ENCODE measurements at places on chromosomes 2 and 18.
A peak's percentile ranks its signal among the peaks of the same experiment; 100 is the strongest.

GRCh38 chr18:34802959-34803358 lies 92.9 kb downstream of the DTNA start:
- no peak overlapping the region for H3K27ac ChIP-seq
- no peak for DNase-seq
- H3K27me3 ChIP-seq: no peaks in the 10 kb centered on the region
- H3K36me3 ChIP-seq: no peaks in the 10 kb centered on the region
- no peaks in the 10 kb centered on the region for H3K4me1 ChIP-seq

DNA sequence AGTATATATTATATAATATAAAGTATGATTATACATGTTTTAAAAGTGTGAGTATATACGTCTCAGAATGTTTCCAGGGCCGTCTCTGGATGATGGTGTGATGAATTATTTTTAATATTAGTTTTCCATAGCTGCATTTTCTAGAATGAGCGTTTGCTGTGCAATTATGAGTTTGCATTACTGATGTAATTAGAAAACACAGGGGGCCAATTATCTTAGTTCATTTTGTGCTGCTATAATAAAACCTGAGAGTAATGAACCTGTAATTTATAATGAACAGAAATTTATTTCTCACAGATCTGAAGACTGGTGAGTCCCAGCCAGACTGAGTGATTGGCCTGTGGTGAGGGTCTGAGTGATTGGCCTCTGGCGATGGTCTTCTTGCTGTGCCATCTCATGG lies 4.0 kb upstream of the HJURP start:
- no peak for DNase-seq
- no peaks in the 10 kb centered on the region for H3K27me3 ChIP-seq
- H3K4me3 ChIP-seq: no peak overlapping the region
- H3K36me3 ChIP-seq: no peaks in the 10 kb centered on the region
- peaks cover 5% of the 10 kb centered on the region for H3K4me1 ChIP-seq

- no peak for DNase-seq
- no peaks in the 10 kb centered on the region for H3K4me1 ChIP-seq
- H3K27ac ChIP-seq: no peak overlapping the region
- no peak overlapping the region for H3K4me3 ChIP-seq
- H3K27me3 ChIP-seq: no peaks in the 10 kb centered on the region
Observed at GRCh38 chr2:238097201-238097987, 2.7 kb upstream of the ESPNL start.

- DNase-seq: no peak
- no peak overlapping the region for H3K27ac ChIP-seq
- H3K27me3 ChIP-seq: no peaks in the 10 kb centered on the region
Observed at GRCh38 chr2:135913727-135914365, 37.6 kb upstream of the MCM6 start.

DNA sequence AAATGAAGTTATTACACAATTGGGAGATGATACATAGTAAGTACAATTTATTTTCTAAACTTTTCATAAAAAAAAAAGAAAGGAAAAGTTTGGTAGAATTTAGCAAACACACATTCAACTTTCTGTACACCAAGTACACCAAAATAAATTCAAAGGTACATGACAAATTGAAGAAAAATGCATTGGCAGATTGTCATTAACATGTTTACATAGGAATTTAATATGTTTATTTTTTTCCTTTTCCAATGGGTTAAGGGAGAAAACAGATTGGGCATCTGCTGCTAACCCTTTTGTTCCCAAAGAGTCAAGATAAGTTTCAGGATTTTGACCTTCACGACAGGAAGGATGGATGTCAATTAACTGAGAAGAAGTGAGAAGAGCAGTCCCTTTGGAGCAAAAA lies 620.4 kb downstream of the XIRP2 start:
- no peak overlapping the region for H3K27ac ChIP-seq
- no peak overlapping the region for H3K4me3 ChIP-seq
- H3K4me1 ChIP-seq: no peaks in the 10 kb centered on the region
- no peaks in the 10 kb centered on the region for H3K36me3 ChIP-seq
- no peak for DNase-seq

GRCh38 chr2:238589591-238590460 lies 163.1 kb downstream of the ASB1 start:
- no peaks in the 10 kb centered on the region for H3K36me3 ChIP-seq
- H3K27ac ChIP-seq: no peak overlapping the region
- H3K27me3 ChIP-seq: no peaks in the 10 kb centered on the region
- DNase-seq: no peak
- no peak overlapping the region for H3K4me3 ChIP-seq
- H3K4me1 ChIP-seq: no peaks in the 10 kb centered on the region

DNA sequence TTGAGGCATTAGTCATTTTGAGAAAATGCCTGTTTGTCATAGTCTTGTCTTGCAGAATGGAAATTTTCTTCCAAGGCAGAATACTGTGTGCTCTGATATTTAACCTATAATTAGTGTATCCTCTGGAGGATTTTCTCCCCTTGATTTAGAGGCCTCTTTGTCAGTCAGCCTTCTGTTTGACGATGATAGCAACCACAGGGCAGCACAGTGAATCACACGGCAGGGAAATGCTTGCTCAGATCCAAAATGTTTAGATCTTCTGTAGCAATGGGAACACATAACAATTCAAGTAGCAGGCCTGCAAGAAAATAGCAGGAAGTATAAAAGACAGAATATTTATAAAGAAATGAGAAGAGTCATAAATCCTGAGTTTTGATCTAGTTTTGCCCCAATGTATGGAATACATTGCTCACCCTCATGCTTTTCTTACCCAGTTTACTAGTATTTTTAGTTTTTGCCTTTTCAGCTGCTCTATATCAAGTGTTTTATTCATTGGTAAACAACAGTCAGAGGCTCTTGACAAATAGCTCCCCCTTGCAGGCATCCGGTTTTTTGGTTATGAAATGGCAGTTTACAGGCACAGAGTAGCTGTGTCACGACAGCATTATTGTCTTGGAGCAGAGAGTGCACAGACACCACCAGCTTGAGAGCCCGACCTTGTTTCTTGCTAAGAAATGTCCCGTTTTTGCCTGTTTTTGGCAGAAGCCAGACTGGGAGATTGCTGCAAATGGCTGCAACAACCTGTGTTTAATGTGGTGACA lies 185.1 kb downstream of the MYO3B start:
- H3K4me3 ChIP-seq: no peak overlapping the region
- H3K27ac ChIP-seq: no peak overlapping the region
- H3K4me1 ChIP-seq: no peaks in the 10 kb centered on the region
- H3K27me3 ChIP-seq: no peaks in the 10 kb centered on the region
- no peaks in the 10 kb centered on the region for H3K36me3 ChIP-seq
- DNase-seq: no peak

DNA sequence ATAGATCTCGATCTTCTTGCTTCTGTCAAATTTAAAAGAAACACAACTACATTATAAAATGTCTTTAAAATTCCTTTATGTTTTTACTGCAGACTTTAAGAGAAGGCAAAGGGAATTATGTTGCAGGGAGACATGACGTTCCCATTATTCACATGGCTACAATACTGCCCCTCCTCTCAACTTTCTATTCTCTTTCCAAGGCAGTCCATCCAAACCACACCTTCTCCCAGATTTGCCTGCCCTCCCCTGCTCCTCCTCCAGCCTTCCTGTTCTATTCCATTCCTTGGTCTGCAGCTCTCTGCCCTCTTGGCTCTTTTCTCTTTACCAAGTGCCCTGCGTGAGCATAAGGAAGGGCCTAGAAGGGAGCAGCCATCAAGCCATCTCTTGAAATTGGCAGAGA lies 61.3 kb downstream of the NABP1 start:
- no peak for DNase-seq
- H3K27me3 ChIP-seq: no peaks in the 10 kb centered on the region
- no peak overlapping the region for H3K27ac ChIP-seq
- H3K4me1 ChIP-seq: peaks cover 4% of the 10 kb centered on the region
- H3K4me3 ChIP-seq: no peak overlapping the region

DNA sequence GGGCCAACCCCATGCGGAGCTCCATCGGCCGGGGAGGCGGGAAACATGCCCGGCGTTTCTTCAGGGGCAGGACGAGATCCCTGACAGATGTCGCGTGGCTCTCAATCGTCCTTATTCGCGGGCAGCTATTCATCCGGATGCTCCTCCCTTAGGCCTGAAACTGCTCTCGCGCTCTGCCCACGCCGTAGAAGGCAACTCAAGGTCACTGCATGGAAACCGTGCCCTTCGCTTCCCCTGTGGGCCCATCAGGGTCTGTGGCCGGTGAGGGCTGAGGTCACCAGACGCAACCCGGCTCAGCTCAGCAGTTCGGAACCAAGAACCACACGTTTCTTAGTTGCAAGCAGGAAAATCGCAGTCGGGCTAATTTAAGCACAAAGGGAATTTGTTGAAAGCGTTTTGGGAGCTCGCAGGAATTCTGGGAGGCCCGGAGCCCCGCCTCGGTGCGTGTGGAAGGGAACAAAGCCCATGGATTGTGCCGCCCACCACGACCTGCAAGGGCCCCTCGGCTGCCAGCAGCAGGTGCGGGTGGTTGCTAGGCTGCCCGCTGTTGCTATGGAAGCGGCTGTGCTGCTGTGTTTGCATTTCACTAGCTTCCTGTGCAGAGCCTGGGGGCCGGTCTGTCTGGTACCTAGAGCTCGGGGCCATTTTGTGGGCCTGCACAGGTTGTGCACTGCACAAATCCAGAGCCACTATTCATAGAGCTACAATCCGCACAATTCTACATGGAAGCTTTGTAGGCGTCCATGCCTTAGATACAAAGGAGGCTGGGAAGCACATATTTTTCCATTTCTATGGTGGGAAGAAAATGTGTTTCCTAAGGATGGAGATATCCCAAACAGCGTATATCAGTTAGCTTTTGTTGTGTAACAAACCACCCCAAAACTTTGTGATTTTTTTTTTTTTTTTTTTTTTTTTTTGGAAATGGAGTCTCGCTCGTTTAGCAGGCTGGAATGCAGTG lies 6.0 kb upstream of the ALLC start:
- H3K27ac ChIP-seq: peak overlapping the region; percentile 63
- peaks cover 4% of the 10 kb centered on the region for H3K27me3 ChIP-seq
- no peaks in the 10 kb centered on the region for H3K36me3 ChIP-seq

GRCh38 chr18:65936678-65937077 lies 185.9 kb downstream of the CDH7 start:
- H3K27ac ChIP-seq: no peak overlapping the region
- H3K4me3 ChIP-seq: no peak overlapping the region
- DNase-seq: no peak

- peaks cover 47% of the 10 kb centered on the region for H3K36me3 ChIP-seq
- DNase-seq: no peak
- H3K4me3 ChIP-seq: no peak overlapping the region
- peaks cover 42% of the 10 kb centered on the region for H3K4me1 ChIP-seq
Observed at GRCh38 chr2:233270951-233271350, 19.5 kb downstream of the ATG16L1 start.

DNA sequence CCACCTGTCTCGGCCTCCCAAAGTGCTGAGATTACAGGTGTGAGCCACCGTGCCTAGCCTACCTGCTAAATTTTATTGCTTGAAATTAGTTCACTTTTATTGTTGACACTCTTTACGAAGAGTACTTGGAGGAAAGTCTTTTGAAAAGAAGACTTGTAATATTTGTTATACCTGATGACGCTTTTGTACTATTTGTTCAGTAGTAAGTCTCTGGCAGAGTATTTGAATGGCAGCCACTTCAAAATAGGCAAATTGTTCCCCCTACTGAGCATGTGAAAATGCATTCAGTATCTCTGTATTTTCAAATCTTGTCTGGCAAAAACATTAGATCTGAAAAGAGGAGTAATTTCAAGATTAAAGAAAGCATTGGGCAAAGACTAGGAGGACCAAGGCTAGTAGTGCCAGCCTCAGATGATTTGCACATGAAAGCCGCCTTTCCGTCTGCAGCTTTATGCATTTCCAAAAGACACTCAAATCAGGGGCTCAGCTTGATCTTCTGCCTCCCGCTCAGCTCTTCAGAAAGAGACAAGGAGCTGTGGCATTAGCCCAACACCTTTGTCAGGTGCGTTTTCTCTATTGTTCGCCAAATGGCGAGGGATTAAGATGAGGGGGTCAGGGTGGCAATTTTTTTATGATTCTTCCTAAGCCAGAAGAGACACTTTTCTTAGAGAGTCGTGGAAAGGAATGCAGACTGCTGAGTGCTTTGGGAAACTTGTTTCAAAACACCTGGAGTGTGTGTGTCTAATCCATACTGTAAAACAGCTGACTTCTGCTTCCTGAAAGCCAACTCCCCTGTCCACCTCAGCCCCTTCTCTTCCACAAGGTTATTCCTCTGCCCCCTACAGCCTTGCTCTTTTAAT lies 18.8 kb upstream of the FOXI3 start:
- peaks cover 2% of the 10 kb centered on the region for H3K27me3 ChIP-seq
- no peak overlapping the region for H3K27ac ChIP-seq
- no peak overlapping the region for H3K4me3 ChIP-seq
- no peak for DNase-seq

GRCh38 chr2:235870515-235870914 lies 297.7 kb downstream of the GBX2 start:
- H3K27ac ChIP-seq: no peak overlapping the region
- H3K36me3 ChIP-seq: no peaks in the 10 kb centered on the region
- H3K4me1 ChIP-seq: no peaks in the 10 kb centered on the region
- H3K27me3 ChIP-seq: peaks cover 2% of the 10 kb centered on the region
- no peak overlapping the region for H3K4me3 ChIP-seq
- no peak for DNase-seq

DNA sequence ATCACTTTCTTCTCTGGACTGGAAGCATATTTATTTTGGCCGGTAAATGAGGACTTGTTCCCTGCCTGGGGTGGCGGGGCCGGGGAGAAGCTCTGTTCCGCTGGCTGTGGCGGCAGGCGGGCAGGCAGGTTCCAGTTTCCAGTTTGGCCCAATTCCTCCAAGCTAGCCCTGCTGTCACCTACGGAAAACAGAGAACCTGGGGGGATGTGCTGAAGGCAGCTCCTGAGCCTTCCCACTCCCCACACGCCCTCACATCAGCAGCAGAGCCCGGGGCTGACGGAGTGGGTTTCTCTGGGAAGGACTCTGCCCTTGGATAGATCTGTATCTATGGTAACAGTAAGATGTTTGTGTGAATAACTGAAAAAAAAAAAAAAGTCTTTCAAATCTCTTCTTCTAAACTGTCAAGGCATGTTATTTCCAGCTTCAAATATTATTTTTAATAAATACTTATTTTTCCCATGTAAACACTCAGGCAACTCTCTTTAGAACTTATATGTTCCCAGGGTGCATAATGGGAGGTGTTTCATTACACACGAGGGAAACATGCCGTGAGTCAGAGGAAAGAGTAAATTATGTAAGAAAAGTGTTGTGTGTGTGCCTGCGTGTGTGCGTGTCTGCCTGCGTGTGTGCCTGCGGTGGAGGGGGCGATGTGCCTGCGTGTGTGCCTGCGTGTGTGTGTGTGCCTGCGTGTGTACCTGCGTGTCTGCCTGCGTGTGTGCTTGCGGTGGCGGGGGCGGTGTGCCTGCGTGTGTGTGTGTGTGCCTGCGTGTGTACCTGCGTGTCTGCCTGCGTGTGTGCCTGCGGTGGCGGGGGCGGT lies 116.1 kb upstream of the ZNF516 start:
- no peak for DNase-seq
- H3K4me3 ChIP-seq: no peak overlapping the region
- no peaks in the 10 kb centered on the region for H3K4me1 ChIP-seq

GRCh38 chr18:12031846-12032245 lies 50.5 kb downstream of the IMPA2 start:
- no peak overlapping the region for H3K4me3 ChIP-seq
- H3K4me1 ChIP-seq: no peaks in the 10 kb centered on the region
- no peaks in the 10 kb centered on the region for H3K36me3 ChIP-seq
- no peak overlapping the region for H3K27ac ChIP-seq
- H3K27me3 ChIP-seq: no peaks in the 10 kb centered on the region

GRCh38 chr18:7946734-7947377 lies 379.7 kb downstream of the PTPRM start:
- H3K36me3 ChIP-seq: no peaks in the 10 kb centered on the region
- DNase-seq: no peak
- H3K27ac ChIP-seq: no peak overlapping the region

- no peak for DNase-seq
- no peak overlapping the region for H3K27ac ChIP-seq
- no peaks in the 10 kb centered on the region for H3K27me3 ChIP-seq
- H3K4me1 ChIP-seq: no peaks in the 10 kb centered on the region
- no peaks in the 10 kb centered on the region for H3K36me3 ChIP-seq
- H3K4me3 ChIP-seq: no peak overlapping the region
Observed at GRCh38 chr2:121272596-121272995, 12.4 kb downstream of the TFCP2L1 start.

Measured in effector memory CD4-positive, alpha-beta T cell (primary cell).